ENCODE measurements at places on chromosomes 4 and X.

DNA sequence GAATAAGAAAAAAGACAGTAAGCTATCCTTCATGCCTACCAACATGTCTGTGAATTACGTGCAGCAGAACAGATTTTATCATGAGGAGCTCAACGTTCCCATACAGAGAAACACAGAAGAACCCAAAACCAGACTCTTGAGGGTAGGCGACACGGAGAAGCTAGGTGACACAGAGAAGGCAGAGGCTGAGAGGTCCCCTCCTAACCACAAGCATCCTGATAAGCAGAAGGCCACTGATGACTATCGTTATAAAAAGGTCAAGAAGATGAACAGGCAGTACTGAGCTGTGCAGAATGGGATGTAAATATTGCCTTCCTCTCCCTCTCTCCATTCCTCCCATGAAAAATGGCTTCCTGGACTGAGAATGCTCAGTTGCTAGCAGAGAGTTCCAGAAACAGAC lies 350.2 kb upstream of the BOD1L1 start:
- no peak for DNase-seq

DNA sequence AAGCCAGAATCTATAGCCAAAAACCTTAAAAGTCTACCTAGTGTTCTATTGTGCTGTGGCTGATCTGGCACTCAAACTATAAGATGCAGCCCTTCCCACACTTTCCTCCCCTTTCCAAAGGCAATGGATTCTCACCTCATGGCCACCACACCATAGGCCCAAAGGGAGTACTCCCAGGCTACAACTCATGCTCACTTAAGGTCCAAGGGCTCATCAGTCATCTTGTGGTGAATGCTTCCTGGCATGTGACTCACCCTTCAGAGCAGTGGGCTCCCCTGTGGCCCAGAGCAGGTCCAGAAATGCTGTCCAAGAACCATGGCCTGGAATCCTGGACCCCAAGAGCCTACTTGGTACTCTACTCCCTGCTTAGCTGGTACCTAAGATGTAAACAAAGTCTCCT lies 181.0 kb downstream of the CHRDL1 start:
- no peak for DNase-seq

- DNase-seq: no peak
Measured at GRCh38 chr4:87425711-87426110, 3.3 kb downstream of the NUDT9 start.

DNA sequence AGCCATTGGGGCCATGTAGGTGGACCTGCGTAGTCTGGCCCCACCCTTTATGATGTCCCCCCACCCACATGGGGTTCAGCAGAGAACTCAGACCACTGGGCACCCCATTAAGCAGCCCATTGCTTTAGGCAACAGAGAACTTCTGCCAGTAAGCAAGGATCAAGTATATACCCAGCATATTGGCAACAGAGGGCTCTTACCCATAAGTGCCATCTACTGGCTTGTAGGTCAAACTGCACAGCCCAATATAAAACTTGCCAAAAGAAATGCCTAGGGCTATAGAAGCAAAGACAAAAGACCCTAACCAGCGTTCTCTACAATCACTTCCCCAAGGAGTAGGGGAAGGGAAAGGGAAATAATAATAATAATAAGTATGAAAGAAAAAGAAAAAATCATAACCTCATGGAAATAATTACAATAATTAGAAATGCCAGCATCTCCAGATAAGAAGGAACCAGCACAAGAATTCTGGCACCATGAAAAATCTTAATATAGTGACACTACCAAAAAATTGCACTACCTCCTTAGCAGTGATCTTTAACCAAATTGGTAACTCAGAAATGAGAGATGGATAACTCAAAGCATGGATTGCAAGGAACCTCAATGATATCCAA lies 1090.7 kb downstream of the FAT4 start:
- DNase-seq: no peak

GRCh38 chr4:135359128-135359527 lies 1157.5 kb upstream of the PABPC4L start:
- no peak for DNase-seq

DNA sequence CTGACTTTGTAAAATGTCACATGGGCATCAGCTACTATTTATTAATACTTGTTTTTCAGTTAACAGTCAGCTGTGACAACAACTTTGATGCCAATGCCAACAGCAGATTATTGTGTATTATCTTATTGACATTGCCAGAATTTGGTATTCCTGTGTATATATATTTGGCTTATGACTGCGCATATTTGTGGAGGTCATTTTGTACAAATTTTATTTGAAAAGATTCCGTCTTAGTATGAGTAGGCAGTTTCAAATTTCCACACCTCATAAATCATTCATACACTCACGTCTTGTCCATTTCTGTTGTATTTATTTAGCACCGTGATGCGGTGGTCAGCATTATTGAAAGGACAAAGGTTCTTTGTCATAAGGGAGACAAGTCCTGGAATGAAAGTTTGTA lies 558.2 kb upstream of the NDST4 start:
- DNase-seq: no peak

GRCh38 chr4:53563824-53564223 lies 27.5 kb downstream of the LNX1 start:
- no peak for DNase-seq

Data from NCI-H187 (cell line).